ENCODE measurements at places on chromosomes 2 and 18.

- DNase-seq: no peak
Measured at GRCh38 chr2:73935641-73936040, 9.0 kb downstream of the DGUOK start.

GRCh38 chr2:129888896-129889295 lies 90.6 kb upstream of the RAB6C start:
- DNase-seq: no peak

- DNase-seq: no peak
Measured at GRCh38 chr2:128805237-128805636, 486.6 kb upstream of the HS6ST1 start.

- DNase-seq: no peak
Measured at GRCh38 chr18:58541789-58542425, 87.0 kb downstream of the ALPK2 start.

GRCh38 chr2:231413456-231413855 lies 17.9 kb downstream of the B3GNT7 start:
- no peak for DNase-seq

DNA sequence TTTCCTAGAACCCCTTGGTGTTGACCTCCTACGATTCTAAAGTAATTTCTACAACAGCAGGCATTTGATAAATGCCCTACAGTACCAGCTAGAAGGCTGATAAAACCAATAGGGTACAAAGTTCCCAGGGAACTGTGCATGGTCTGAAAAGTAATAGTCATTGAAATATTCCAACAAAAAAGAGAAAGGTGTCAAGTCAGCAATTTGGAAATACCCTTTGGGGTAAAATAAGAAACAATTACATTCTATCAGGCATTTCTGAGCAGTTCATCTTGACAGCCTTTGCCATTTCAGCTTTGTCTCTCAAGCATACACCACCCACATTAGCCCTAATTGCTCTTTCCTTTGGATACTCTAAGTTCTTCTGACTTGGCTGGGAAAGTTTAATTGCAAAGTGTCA lies 542.9 kb upstream of the DDX18 start:
- DNase-seq: no peak

GRCh38 chr2:207725873-207726578 lies 14.6 kb downstream of the CCNYL1 start:
- DNase-seq: no peak

DNA sequence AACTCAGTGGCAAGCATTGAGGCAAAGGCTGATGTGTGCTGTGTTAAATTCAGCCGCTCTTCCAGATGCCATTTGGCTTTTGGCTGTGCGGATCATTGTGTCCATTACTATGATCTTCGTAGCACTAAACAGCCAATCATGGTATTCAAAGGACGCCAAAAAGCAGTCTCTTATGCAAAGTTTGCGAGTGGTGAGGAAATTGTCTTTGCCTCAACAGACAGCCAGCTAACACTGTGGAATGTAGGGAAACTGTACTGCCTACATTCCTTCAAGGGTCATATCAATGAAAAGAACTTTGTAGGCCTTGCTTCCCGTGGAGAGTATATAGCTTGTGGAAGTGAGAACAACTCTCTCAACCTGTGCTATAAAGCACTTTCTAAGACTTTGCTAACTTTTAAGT lies 195.5 kb upstream of the RAB12 start:
- DNase-seq: no peak

DNA sequence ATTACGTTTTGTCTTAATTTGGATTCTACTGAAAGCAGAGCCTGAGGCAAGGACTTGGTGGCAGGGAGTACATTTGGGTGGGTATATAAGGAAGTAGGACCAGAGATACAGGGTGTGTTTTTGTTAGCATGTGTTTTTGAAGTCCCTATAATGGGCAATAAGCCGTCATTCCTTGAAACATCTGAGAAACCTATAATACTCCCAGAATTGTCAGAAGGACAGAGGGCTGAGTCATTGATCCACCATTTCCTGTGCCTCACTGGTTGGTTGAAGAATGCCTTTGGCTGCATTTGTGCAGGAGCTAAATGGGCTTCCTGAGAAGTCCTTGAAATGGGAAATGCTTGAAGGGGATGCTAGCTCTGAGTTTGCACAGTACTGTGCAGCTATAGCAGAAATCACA lies 281.8 kb upstream of the ZEB2 start:
- DNase-seq: no peak

GRCh38 chr2:86302320-86302719 lies 35.1 kb downstream of the REEP1 start:
- DNase-seq: no peak

DNA sequence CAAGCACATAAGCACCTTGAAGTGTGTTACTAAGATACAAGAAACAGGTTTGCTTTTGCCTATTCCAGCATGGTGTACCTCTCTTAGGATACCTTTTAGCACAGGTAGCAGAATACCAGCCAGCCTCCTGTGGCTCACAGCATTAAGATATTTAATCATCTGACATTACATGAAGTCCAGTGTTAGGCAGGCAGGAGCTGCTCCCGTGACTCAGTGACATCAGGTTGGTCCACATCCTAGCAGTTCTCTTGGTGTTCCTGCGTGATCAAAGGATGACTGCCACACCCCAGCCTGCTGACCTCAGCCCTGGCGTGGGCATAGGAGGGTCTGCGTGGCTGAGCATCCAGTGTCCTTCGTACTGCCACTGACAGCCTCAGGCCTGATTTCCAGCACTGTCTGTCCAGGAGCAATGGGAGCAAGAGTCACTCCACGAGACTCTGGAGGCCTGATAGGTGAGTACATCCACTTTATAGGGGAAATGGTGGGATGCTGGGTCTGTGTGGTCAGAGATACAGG lies 3.6 kb upstream of the DTYMK start:
- no peak for DNase-seq

DNA sequence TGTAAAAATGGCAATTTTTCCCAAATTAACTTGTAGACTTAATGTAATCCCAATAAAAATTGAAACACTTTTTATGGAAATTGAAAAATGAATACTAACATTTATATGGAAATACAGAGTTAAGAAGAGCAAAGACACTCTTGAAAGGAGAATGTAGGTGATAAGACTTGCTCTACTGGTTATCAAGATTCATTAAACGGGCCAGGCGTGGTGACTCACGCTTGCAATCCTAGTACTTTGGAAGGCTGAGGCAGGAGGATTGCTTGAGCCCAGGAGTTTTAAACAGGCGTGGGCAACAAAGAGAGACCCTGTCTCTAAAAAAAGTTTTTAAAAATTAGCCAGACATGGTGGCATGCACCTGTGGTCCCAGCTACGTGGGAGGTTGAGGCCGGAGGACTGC lies 29.5 kb upstream of the ZNF396 start:
- DNase-seq: no peak

DNA sequence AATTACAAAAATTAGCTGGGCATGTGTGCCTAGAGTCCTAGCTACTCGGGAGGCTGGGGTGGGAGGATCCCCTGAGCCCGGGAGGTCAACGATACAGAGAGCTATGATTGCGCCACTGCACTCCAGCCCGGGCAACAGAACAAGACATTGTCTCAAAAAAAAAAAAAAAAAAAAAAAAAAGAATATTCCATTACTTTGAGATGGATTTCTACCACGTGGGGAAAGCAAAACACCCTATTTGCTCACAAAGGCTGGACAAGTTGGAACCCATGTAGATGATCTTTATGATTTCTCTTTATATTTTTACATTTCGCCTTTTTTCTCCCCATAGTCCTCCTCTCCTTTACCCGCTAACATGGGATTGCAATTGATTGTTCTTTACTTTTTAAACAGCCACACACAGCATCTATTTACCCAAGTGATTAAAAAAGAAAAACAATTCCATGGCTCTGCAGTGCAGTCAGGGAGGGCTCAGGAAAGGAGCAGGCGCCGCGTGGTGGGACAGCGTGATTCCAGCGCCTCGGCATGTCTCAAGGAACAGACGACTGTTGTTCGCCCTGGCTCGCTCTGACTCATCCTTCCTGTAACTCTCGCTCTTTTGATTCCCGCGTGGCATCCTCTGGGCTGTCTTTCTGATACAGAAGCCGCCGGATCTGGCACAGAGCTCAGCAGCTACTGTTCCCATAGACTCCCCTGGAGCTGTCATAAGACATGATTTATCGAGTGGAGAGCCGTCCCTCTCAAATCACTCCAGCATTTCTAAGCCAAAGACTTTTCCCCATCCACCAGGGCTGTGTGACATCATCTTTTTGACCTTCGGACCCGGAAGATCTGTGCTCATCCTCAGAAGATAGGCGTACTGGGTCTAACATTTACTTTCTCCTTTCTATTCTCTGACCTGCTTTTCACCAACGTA lies 230.4 kb upstream of the AGAP1 start:
- peak; percentile 62 for DNase-seq

DNA sequence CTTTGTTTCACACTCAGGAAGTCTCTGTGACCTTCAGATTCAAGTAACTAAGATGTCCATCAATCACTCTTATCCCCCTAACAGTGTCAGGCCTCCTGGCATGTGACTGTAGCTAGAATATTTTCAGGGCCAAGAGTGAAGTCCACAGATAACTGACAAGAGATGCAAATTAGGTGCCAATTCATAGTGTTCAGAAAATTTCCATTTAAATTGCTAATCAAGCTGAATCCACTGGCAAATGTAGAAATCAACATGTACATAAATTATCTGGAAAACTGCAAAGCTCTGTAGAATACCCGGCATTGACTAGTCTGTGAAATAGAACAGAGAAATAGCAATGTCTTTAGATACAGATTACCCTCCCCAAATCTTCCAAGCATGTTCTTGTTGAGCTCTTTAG lies 38.6 kb upstream of the ARL4C start:
- DNase-seq: no peak

DNA sequence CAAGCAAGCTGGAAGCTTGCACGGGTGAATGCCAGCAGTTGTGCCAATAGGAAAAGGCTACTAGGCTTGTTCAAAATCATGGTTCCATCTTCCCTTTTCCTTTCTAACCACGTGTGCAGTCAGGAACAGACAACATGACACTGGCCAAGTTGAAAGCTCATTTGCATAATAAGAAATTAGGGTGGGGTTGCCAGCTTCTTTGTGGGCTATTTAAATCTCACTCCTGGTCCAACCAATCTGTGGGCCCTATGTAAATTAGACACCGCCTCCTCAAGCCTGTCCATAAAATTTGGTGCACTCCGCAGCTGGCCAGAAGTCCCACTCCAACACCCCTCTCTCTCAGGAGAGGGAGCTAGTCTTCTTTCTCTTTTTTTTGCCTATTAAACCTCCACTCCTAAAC lies 1948.4 kb upstream of the PIK3C3 start:
- DNase-seq: no peak

- no peak for DNase-seq
Measured at GRCh38 chr2:156435396-156435717, 822 bp upstream of the GPD2 start.

DNA sequence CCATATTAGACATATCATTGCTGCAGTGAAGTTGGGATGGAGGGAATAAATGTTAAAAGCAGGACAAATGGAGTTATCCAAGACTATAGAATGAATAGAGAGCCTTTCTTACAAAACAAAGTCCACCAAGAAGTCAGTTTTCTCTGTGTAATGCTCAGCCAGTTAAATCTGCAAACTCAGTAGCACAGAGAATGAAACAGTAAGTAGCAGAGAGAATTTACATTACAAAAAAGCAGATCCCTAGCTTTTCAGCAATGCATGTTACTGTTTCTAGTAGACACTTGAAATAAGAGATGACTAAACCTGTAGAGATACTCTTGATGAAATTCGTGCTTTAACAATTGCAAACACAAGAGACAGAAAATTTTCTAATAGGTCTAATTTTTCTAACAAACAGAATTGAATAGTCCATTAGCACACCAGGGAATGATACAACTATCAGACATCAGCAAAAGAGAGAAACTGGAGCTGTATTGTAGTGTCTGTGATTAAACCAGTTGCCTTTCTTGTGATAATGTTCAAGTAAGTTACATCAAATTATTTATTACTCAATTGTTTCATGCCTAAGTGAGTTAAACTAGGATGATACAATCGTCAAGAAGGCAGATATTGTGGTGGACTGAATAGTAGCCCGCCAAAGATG lies 322.2 kb upstream of the DDX18 start:
- no peak for DNase-seq

GRCh38 chr2:49686897-49687442 lies 532.7 kb upstream of the FSHR start:
- no peak for DNase-seq

DNA sequence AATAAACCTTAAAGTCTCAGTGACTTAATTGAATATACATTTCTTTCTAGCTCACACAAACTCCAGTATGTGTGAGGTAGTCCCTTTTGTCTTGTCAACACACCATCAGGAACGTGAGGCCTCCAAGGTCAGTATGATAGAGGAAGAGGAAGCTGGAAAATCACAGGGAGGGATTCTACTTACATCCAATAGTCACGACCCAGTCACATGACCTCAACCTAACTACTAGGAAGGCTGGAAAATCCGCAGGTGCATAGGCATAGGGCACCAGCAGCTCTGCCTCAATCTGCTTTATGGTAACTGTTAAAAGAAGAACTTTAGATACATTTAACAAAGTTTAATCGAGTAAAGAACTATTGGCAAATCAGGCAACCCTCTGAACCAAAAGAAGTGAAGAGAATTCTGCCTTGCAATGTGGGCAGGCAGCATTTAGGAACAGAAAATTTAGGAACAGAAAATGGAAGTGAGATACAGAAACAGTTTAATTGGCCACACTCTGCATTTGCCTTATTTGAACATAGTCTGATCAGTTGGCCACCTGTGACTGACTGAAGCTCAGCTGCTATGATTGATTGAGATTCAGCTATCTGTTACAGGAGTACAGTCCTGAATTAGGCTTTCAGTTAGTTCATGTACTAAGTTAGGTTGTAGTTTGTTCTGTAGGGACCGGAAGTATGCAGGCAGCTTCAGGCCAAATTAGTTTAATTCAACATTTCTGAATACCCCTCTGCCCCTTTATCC lies 165.0 kb upstream of the PARD3B start:
- DNase-seq: no peak

GRCh38 chr2:148161909-148162435 lies 141.1 kb downstream of the MBD5 start:
- no peak for DNase-seq

DNA sequence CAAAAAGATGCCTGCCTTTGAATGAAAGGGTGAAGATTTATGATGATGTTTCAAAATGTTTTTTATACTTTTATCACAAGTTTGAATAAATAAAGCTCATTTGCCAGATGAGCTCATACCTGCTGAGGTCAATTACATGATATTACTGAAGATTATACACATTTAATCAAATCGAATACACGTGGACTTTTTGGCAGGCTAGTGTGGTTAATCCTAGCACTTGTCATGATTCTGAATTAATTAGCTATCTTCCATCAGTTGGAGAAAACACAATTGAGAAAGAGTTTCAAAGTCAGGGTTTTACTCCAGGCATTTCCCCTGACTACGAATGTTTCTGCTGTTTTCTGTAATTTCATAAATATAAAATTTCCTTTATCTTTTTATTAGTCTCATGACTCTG lies 54.4 kb downstream of the LRPPRC start:
- DNase-seq: no peak

- no peak for DNase-seq
Measured at GRCh38 chr2:42901076-42901640, 108.8 kb upstream of the HAAO start.

- no peak for DNase-seq
Measured at GRCh38 chr2:151845884-151846283, 17.7 kb upstream of the ARL5A start.

GRCh38 chr2:23684395-23685176 lies 242.3 kb downstream of the ATAD2B start:
- no peak for DNase-seq

- no peak for DNase-seq
Measured at GRCh38 chr2:150621526-150622213, 134.2 kb upstream of the RND3 start.

GRCh38 chr18:79453816-79454735 lies 58.3 kb downstream of the NFATC1 start:
- no peak for DNase-seq

- no peak for DNase-seq
Measured at GRCh38 chr2:10331702-10332401, 29.1 kb downstream of the HPCAL1 start.

GRCh38 chr2:46989491-46990230 lies 74.1 kb upstream of the MCFD2 start:
- DNase-seq: no peak
